SK-N-SH (cell line): ENCODE measurements at places on chromosomes 13 and 19. TPM values are rescaled to one million over a fixed set of nuclear protein-coding genes. Genes with fewer than 3 reads are reported as not detected.

DNA sequence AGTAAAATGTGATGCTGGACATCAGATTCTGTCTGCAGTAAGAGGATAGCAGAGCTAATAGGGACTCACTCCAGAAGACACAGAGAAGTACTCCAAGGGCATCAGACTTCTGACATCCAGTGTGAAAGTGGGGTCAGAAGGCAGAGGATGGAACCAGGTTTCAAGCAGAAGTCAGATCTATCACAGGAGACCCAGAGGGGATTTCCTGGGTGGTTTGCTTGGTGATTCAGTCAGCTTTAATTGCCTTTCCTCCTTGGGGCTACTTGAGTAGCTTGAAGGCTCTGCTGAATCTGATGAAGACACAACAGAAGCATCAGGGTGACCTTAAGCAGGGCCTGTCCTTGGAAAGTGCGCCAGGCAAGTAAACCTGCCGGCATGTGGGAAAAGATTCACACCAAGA is 300.6 kb downstream of the COG6 start:
- DNase-seq, result no peak

DNA sequence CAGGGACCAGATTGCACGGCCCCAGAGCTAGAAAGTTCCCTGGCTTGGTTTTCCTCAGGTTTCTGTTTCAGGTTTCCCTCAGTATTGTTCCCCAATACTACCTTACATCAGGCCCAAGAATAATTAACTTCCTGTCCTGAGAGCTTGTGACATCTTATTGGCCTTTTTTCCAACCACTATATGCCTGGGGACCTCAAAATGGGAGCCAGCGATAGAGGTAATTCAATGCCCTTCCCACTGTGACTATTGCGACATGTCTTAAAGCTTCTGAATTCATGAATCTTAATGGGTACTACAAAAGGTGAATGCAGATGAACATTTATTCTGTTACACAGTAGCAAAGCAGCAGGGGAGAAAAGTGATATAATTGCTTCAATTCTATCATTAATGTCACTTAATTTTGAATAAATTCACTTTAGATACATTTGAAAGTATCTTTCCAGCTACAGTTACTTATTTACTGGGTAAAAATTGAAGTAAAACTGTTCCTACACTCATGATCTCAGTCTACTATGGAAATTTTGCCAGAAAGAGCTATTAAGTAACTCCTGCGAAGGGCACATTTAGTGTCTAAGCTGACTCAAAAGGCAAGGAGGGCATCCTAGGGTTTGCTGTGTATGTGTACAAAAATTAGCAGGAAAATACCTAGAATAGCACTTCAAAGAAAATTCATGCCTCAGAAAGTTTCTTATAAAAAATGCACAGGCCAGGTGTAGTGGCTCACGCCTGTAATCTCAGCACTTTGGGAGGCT is 4.1 kb downstream of the CRYL1 start:
- DNase-seq, result no peak

GRCh38 chr19:49343123-49343522 is 7.9 kb downstream of the CD37 start:
- no peak for DNase-seq

DNA sequence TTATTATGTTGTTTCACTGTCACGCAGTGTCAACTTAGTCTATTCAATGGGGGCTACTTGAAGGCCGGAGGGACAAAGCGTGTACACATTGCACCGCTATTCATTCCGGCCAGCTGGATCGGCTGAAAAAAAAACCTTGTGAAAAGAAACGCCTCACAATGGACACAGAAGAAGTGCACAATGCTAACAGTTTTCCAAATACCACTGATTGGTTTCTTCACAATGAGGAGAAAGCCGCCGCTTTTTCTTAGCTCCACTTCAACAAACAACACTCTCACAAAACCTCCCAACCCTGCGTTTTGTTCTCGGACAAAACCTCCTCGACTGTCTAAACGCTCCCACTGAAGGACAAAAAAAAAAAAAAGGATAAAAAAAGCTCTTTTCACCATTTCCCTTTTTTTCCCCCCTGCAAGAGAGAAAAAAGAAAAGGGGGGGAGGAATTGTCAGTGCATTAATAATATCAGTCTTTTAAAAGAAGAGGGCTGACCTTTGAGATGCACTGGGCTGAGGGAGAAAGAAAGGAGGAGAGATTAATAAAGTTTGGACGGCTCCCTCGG is 5.4 kb downstream of the SOX21 start:
- DNase-seq, result peak; percentile 26

DNA sequence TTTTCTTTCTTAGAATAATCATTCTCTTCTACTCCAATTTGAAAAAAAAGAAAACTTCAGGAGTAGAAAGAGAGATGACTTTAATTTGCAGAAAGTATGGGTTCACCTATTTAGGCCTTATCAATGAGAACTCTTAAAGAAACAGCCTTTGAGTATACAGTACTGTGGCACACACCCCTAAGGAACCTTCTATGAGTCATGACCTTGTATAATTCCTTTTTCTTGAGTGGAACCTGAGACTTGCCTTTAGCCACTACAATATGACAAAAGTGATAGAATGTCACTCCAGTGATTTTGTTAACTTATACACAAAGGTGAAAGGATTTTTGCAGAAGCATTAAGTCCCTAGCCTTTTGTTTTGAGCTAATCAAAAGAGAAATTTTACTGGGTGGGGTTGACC is 58.7 kb downstream of the ITGBL1 start:
- DNase-seq, result no peak

GRCh38 chr13:63631006-63631405 is 2215.4 kb upstream of the PCDH20 start:
- no peak for DNase-seq

DNA sequence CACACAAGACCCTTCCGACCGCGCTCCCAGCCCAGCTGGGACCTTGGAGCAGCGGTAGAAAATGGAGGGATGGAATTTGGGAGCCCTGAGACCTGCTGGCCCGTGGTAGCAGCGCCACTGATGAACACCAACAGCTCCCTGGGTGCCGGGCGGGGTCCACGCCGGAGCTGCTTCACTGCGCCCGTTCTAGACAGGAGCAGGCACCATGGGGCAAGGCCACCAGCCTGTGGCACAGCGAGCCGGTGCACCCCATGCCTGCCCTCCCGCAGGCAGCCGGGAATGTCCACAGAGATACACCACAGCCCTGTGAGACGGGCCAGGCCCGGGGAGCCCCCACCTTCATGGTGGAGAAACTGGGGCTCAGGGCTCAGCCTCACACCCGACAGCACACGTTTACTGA is 9.9 kb upstream of the SHC2 start:
- DNase-seq, result no peak

DNA sequence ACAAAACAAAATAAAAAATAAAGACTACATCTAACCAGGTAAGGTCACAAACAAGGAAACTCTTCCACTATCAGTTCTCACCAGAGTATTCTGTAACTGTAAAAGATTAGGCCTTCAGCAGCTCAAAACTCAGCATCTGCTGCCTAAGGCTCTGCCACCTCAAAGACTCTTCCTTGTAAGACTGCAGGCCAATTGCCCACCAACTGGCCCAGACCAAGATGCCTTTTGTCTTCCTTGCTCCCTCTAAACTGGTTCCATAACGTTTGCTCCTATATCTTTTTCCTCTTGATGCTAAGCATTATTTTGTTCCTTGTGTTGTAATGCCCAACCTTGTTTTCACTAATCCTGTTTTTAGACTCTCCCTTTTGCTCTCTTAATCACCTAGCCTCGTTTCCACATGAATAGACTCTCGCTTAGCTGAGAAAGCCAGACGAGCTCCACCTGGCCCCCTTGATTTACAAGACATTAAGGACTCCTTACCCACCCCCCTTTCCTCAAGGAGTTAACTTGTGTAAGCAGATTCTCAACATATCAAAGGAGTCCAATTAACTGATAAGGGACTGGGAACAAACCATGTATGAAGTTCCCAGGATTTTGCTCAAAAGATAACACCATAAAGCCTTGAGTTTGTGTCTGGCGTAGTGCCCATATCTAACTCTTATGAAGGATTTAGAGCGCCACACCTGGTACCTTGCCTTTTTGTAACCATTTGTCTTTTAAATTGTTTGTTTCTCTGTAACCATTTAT is 1.5 kb downstream of the ZNF814 start:
- DNase-seq, result no peak

- no peak for DNase-seq
These were observed 462.5 kb downstream of the KLF5 start for GRCh38 chr13:73521290-73521624.

DNA sequence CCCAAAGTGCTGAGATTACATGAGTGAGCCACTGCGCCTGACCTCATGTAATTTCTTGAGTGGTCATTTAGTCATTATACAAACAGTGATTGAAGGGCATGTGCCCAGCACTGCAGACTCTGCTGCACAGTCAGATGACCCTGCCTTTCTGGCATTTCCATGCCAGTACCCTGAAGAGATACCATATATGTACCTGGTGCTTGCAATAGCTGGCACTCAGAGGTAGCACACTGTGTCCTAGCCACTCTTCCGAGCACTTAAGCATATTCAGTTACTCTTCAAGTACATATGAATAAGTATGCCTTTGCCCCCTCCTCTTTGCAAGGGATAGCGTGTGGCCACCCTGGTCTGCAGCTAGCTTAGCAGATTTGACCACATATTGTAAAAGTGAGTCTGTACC is 15.5 kb downstream of the STX10 start:
- DNase-seq, result no peak

DNA sequence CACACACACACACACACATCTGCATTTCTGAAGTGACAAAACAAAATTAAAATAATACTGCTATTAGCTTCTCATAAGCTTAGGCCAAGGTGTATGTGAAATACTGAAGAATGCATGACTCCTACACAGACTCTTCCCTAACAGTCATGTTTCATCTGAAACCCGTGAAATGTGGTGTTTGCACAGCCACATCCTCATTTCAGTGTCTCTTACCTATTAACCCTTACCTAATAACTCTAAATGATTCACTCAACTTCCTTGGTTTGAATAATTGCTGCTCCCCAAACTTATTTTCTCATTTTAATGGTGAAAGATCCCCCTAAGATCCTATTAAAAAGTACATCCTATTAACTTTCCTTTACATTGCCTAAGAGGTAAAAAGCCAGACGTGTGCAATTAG is 117.6 kb downstream of the MIPEP start:
- no peak for DNase-seq

DNA sequence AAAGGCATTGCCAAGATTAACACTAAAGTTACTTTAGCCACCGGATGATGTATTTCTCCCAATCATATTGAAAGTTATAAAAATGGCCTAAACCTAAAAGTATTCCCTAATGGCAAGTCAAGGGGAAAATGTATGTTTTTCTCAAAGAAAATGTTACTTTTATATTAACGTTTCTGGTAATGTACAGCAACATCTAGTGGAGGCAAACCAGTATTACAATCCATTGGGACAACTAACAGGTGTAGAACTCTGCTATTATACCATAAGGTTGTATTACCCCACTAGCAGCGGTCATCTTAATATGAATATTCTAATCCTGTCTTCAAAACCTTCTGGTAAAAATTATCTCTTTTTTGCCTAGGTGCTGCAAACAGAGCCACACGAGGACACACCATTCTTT is 69.2 kb downstream of the ZNF100 start:
- DNase-seq, result peak; percentile 47

- DNase-seq, result no peak
These were observed 227.8 kb upstream of the MAB21L1 start for GRCh38 chr13:35704331-35704730.

JAK3 gene
- polyA plus RNA-seq, result 1.3 and 2.0 TPM in 2 replicates

CEACAM18 gene
- not detected in 2 replicates for polyA plus RNA-seq

CEACAM3 gene
- not detected in 2 replicates for polyA plus RNA-seq

C19orf85 gene
- not detected in 2 replicates for polyA plus RNA-seq

RNF225 gene
- 0.13 TPM in 1 of 2 replicates, not detected in the other for polyA plus RNA-seq
